ENCODE measurements at places on chromosomes 12 and 14.

DNA sequence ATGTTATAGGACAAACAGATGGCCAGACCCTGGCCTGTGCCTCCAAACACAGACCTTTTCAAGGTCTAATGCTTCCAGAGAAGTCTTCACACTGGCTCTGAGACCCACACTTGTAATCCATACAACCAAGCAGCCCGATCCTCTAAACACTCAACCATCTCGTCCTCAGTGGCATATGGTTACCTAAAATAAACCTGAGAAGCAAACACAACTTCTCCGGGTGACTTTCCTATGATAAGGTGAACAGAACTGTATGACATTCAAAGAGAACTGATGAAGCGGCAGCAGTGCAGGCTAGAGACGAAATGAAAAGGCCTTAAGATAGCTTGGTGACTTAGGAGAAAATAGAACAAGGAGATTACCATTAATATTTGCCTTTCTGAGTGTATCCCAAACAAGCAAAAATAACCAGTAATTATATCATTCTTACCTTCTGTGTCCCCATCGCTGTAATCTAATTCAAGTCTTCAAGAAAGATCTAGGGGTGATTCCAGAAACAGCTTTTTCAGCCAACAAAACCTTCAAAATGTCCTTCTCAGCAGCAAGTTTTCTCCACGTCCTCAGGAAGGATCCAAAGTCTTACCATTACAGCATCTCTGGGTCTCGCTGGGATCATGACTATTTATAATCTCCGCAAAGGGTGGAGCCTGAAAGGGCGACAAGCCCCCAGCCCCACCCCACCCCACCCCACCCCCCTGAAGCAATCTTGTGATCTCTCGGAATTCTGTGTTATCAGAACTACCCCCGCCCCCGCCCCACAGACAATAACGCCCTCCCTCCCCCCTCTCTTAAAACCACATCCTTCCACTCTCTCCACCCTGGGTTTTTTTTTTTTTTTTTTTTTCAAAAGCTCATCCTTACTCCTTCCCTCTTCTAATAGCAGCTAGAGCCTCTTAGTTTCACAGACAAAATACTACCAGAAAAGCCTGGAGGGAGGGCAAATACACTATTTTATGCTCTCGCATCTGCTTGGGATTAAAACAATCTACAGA lies at the start of gene SLC2A3:
Gene SLC2A3, minus strand, starts transcription at position 598 of the 992 bp plus-strand sequence. Its CDS starts 153 bp downstream, at position 445.
- H3K27ac ChIP-seq, result peak within 1 kb of the TSS; percentile 83
- H3K4me1 ChIP-seq, result peaks cover 22% of the 10 kb centered on the region
- DNase-seq, result peak; percentile 80
- peaks cover 26% of the 10 kb centered on the region for H3K36me3 ChIP-seq

DNA sequence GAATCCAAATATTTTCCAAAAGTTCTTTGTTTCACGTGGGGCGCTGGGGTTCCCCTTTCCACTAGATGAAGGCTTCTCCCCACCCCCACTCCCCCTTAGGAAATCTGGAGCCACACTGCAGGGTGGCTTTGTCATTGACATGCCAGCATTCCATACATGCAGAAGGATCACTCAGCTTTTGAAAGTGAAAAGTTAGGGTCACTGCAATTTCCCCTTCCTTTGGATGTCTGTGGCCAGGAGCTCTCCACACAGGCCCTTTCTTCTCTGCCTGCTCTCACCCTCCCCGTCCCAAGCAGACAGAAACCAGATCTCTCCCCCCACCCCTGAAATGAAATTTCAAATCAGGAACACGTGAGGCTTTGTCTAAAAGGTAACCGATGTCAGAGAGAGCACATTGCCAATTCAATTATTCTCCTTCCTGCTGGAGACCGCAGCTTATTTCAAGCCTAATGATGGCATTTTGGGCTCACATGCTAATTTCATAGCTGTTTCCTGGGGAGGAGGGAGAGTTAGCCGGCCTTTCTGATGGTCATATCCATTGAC lies 153.9 kb upstream of the RFLNA start:
- no peak for DNase-seq
- H3K4me1 ChIP-seq, result no peaks in the 10 kb centered on the region
- no peak overlapping the region for H3K4me3 ChIP-seq
- no peak overlapping the region for H3K27ac ChIP-seq

- no peaks in the 10 kb centered on the region for H3K36me3 ChIP-seq
- DNase-seq, result no peak
- H3K27me3 ChIP-seq, result no peaks in the 10 kb centered on the region
- H3K27ac ChIP-seq, result no peak overlapping the region
- no peak overlapping the region for H3K4me3 ChIP-seq
Measured at GRCh38 chr14:104450811-104451401, 128.7 kb upstream of the C14orf180 start.

- no peak within 1 kb of the TSS for H3K27ac ChIP-seq
- H3K36me3 ChIP-seq, result no peaks in the 10 kb centered on the region
- H3K4me3 ChIP-seq, result no peak within 1 kb of the TSS
Measured at GRCh38 chr12:113135178-113136127, at the start of gene RASAL1. Gene RASAL1, minus strand, starts transcription at chr12:113135761. Its CDS starts 299 bp downstream, at chr12:113135462.

- H3K36me3 ChIP-seq, result no peaks in the 10 kb centered on the region
- DNase-seq, result no peak
- no peak overlapping the region for H3K27ac ChIP-seq
- H3K4me1 ChIP-seq, result no peaks in the 10 kb centered on the region
- no peaks in the 10 kb centered on the region for H3K27me3 ChIP-seq
Measured at GRCh38 chr14:60573943-60574495, 65.1 kb downstream of the SIX6 start.

GRCh38 chr14:73977896-73978295 lies 27.8 kb downstream of the COQ6 start:
- no peaks in the 10 kb centered on the region for H3K27me3 ChIP-seq
- DNase-seq, result no peak
- peaks cover 8% of the 10 kb centered on the region for H3K4me1 ChIP-seq
- H3K36me3 ChIP-seq, result no peaks in the 10 kb centered on the region
- H3K4me3 ChIP-seq, result no peak overlapping the region

- DNase-seq, result no peak
- H3K4me3 ChIP-seq, result no peak overlapping the region
- no peaks in the 10 kb centered on the region for H3K27me3 ChIP-seq
- no peaks in the 10 kb centered on the region for H3K4me1 ChIP-seq
- no peak overlapping the region for H3K27ac ChIP-seq
- H3K36me3 ChIP-seq, result no peaks in the 10 kb centered on the region
Measured at GRCh38 chr12:23640754-23641153, 308.7 kb downstream of the SOX5 start.

DNA sequence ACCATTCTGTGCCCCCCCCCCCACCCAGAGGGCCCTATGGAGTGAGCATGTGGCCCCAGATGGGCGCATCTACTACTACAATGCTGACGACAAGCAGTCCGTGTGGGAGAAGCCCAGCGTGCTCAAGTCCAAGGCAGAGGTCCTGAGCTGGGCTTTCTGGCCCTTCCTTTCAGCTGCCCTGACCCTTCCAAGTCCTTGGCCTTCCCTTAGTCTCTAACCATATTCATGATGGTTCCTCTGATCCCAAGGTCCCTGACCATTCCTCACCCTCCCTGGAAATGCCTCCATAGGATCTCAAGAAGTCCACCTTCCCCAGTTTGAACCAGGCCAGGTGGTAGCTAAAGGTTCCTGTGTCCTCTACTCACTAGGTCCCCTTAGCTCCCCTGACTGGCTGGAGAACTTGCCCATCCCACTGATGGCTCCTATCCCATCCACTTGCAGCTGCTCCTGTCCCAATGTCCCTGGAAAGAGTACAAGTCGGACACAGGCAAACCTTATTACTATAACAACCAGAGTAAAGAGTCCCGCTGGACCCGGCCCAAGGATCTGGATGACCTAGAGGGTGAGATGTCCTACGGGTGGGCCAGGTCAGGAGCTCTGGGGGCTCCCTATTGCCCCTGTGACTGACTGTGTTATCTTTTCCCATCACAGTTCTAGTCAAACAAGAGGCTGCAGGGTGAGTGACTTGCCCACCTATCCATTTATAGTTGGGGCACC lies 9.8 kb downstream of the PRPF40B start:
- peaks cover 9% of the 10 kb centered on the region for H3K4me1 ChIP-seq
- H3K27ac ChIP-seq, result no peak overlapping the region
- H3K36me3 ChIP-seq, result no peaks in the 10 kb centered on the region
- H3K4me3 ChIP-seq, result no peak overlapping the region
- no peak for DNase-seq
- H3K27me3 ChIP-seq, result no peaks in the 10 kb centered on the region

DNA sequence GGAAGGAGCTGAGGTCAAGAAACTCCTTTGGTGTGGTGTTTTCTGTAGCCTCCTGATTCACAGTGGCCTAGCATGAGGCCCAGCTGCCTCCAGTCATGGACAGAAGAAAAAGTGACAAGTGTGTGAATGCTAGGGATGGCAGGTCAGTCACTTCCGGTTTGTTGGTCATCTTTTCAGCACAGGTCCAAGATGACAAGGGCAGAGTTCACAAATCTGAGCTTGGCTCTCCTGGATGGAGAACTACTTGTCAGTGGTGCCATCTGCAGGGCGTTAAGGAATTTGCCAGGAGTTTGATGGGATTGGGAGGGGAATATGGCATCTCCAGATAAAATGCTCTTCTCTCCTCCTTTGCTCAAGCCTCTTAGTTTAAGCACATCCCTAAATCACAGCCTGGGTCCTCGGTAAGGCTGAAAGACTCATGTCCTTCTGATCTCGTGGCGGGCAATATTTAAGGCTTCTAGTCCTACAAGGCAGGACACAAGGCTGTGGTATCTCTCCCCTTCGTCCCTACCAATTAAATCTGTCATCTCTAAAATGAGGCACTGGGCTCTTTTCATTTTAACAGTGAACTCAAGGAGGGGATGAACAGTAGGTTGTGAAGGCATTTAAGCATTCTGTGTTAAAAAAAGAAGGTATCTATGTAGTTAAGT lies 10.0 kb downstream of the TUBA1B start:
- no peaks in the 10 kb centered on the region for H3K27me3 ChIP-seq
- H3K36me3 ChIP-seq, result peaks cover 3% of the 10 kb centered on the region
- H3K4me1 ChIP-seq, result no peaks in the 10 kb centered on the region
- peak; percentile 36 for DNase-seq
- H3K27ac ChIP-seq, result no peak overlapping the region

DNA sequence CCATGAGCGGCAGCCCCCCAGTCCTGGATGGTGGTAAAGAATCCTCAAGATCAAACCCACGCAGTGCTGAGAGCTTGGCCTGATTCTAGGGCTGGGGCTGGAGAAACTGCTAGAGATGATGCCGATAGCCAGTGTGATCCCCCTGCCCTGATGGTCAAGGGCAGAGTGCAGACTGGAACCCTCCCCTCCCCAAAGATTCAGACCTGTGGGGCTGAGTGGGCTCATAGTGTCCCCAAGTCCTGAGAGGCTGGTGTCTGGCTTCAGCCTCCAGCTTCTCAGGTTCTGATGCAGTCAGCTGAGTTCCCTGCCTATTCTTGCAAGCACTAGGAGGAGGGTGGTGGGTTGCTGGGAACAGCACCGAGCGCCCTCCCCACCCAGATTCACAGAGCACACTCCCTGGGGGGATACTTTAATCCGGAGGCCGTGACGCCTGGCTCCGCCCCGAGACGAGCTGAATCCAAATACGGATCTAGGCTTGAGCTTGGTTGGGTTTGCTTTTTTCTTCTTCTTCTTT lies 11.9 kb downstream of the RHOF start:
- H3K27ac ChIP-seq, result no peak overlapping the region
- no peaks in the 10 kb centered on the region for H3K36me3 ChIP-seq
- H3K27me3 ChIP-seq, result no peaks in the 10 kb centered on the region
- DNase-seq, result no peak

DNA sequence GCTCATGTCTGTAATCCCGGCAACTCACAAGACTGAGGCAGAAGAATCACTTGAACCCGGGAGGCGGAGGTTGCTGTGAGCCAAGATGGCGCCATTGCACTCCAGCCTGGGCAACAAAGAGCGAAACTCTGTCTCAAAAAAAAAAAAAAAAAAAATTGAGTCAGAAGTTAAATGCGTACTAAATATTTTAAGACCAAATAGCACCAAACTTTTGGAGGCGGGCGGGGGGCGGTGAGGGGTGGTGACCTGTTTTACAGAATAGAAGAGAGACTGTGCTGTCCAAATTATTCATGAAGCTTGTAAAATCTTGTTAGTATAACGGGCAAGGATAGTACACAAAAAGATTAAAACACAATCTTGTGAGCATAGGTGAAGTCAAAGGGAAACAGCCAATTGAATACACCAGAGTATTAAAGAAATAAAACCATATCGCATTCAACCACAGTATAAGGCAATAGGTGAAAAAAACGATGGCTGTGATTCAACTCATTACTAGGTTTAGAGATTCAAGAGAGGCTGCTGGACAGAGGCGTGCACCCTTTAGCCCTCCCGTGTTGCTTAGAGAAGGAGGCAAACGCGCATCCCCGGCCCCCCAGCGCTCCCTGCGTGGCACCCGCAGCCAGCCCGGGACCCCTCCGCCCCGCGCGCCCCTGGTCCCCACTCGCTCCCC lies 571 bp downstream of the ZNF891 start:
- no peaks in the 10 kb centered on the region for H3K27me3 ChIP-seq
- peak overlapping the region; percentile 41 for H3K4me3 ChIP-seq
- H3K36me3 ChIP-seq, result no peaks in the 10 kb centered on the region
- no peak for DNase-seq

GRCh38 chr12:27913999-27914614 lies 58.4 kb downstream of the PTHLH start:
- H3K27ac ChIP-seq, result no peak overlapping the region
- H3K27me3 ChIP-seq, result no peaks in the 10 kb centered on the region
- H3K4me1 ChIP-seq, result no peaks in the 10 kb centered on the region
- H3K4me3 ChIP-seq, result no peak overlapping the region

DNA sequence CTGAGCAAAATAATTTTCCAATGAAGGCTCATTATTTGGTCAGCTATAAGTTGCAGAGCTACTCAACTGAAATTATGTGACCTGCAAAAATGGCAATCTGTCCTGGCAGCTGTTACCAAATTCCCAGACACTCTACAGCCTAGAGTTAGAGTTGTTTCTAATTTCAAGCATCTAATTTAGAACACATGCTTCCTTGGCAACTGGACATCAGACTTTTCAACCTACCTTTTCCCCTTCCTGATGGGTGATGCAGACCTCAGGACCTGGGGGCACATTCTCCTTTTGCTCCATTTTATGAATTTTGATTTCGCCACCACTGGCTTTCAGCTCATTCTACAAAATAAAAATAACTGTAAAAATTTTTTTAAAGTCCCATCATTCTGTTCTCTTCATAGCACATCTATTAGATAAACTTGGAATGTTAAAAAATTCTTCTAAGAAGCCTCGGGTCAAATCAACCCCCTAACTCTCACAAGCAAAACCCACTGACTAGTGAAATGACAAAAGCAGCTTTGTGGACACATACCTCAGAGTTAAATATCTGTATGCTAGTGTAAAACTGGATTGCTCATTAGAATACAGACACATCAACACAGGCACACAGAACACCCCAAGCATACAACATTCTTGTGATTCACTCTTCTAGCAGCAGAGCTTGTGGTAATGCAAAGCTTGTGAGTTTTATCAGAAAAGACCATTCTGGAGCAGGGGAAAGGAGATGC lies 33.5 kb upstream of the CERS5 start:
- no peaks in the 10 kb centered on the region for H3K27me3 ChIP-seq
- peak overlapping the region; percentile 64 for H3K27ac ChIP-seq
- H3K36me3 ChIP-seq, result peaks cover 93% of the 10 kb centered on the region
- no peak overlapping the region for H3K4me3 ChIP-seq
- peaks cover 23% of the 10 kb centered on the region for H3K4me1 ChIP-seq

DNA sequence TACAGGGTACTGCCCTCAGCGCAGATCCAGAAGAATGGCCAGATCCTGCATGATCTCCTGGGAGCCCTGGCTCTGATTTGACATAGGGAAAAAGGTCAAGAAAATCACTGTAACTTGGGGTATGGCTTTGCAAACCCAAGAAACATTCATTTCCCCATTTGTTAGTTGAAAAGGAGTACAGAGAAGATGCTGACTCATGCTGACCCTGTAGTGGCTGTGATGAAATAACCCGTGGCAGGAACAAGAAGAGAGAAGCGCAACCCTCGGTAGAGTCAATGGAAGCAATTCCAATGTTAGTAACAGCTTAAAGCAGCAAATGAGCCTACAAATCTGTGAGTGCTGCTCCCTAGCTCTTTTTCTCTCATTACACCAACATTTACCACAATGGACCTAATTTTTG lies 281.6 kb upstream of the NPAS3 start:
- H3K36me3 ChIP-seq, result no peaks in the 10 kb centered on the region
- H3K27ac ChIP-seq, result no peak overlapping the region
- DNase-seq, result no peak
- H3K4me3 ChIP-seq, result no peak overlapping the region
- no peaks in the 10 kb centered on the region for H3K27me3 ChIP-seq
